ENCODE measurements at places on chromosomes 12 and 14.
A peak's percentile ranks its signal among the peaks of the same experiment; 100 is the strongest.

DNA sequence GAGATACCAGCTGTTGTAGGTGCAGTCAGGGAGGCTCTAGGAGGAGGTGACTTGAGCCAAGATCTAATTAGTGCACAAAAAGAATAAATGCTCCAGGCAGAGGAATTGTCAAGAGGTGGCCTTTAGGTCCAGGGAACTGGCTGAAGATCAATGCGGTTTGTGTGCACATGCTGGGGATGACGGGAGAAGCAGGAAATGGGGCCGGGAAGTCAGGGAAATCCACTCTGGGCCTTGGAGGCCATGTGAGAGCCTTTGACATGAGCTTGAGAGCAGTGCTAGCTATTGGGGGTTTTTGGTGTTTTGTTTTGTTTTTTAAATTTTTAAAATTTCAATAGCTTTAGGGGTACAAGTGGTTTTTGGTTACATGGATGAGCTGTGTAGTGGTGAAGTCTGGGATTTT lies 67.4 kb downstream of the MVK start:
- DNase-seq = no peak

DNA sequence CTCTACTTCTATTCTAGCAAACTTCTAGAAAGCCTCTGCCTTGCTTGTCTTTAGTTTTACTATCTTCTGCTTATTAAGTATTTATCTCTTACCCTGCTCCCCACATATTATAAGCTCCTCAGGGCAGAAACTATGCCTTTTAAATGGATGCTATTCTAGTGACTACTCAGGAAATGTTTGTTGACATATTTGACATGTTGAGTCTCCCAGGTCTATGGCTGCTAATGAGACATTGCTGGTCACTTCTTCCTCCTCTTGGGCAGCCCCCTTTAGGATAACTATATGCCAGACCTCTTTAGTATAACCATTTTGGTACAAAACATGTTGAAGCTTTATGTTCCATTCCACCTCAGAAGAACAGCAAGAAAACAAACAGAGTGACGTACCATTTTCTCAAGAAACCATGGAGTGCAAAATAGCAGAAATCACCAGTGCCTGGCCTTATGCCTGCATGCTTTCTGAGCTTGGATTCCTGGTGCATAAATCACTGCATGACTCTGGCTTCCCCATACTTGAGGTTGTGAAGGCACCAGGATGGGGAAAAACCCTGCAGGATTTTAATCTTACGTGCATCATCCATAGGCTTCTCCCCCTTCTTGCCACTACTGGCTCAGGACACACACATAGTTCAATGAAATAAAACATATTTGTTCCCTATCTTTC lies 202.6 kb downstream of the TMX1 start:
- peak; percentile 83 for DNase-seq

GRCh38 chr12:89350630-89351488 lies 1.4 kb downstream of the DUSP6 start:
- DNase-seq = no peak

- DNase-seq = peak; percentile 69
These were observed 4.1 kb downstream of the CLEC2D start for GRCh38 chr12:9673404-9674225.

DNA sequence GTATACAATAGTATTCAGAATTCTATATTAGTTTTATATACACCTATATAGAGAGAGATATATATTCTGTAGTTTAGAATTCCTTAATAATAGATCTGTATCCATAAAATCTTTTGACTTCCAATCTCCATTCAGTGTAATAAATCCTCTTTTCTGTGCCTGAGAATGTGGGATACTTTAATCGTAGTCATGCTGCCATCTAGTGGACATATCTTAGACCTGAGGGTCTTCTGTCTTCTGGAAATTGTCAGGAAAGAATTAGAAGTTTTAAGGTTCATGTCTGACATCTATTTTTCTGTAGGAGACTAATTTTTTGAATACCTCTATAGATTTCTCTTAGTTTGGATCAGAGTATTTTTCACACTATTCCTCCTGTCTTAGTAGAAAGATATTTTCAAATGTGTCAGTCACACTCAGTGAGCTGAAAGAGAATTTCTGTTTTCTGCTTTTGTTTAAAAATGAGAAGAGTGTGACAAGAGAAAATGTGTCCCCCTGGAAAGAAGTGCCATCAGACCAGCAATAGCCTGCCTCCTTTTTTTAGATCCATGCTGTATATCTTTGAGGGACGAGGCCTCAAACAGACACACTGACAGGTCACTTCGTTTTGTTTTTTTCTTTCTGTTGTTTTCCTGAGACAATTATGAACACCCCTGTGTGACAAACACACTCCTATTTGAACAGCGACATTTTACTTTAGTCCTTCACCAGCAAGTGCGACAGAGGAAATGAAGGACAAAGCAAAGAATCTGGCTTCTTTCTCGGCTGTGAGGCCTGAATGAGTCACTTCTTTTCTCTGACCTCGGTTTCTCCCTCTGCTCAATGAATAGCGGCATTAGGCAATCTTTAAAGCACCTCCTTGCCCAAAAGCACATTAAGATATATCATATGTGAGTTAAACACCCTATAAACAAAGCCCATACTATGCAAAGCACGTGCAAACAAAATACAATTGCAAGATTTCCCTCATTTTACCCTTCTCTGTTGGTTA lies 96.3 kb downstream of the GALC start:
- peak; percentile 5 for DNase-seq

- no peak for DNase-seq
These were observed 35.5 kb downstream of the CCDC60 start for GRCh38 chr12:119369907-119370546.

GRCh38 chr12:128276471-128276870 lies 9.5 kb downstream of the TMEM132C start:
- no peak for DNase-seq

GRCh38 chr14:38107216-38107631 lies 100.5 kb upstream of the SSTR1 start:
- no peak for DNase-seq

- DNase-seq = peak; percentile 11
These were observed 239.1 kb downstream of the SSPN start for GRCh38 chr12:26434299-26435068.

DNA sequence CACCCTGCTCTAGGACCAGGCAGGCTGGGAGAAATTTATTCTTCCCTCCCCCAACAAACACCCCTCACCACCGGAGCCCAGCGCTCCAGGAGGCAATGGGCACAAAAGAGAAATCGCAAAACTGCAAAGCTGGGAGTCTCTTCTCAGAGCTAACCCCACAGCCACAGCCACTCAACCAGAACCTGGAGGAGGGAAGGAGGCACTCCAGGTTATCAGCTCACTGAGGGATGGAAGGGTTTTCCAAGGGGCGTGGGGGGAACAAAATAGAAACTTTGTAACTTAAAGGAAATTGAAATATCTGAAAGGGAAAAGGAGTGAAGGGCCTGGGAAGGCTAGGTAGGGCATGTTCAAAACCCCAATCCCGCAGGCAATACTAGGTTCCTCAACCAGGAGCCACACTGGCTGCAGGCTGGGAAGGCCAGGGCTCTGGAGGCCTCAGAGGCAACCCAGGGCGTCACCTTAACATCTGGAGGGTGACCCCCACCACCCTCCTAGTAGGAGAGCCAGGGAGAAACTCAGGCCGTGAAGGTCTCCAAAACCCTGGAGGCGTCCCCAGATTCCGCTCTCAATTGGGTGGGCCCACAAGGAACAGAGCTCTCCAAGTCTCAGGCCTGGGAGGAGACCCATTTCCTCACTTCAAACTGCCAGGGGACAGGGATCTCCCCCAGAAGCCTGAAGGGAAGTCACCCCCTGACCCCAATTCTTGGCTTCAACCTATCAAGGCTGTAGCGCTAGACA lies 3.2 kb downstream of the KDM2B start:
- DNase-seq = no peak

GRCh38 chr14:75445963-75446362 lies 18.1 kb downstream of the JDP2 start:
- DNase-seq = no peak

GRCh38 chr14:71371711-71372396 lies 464.6 kb downstream of the PCNX1 start:
- DNase-seq = no peak

GRCh38 chr14:101963656-101964296 lies 597 bp upstream of the DYNC1H1 start:
- DNase-seq = no peak

GRCh38 chr12:91356405-91356804 lies 173.8 kb upstream of the DCN start:
- DNase-seq = no peak

DNA sequence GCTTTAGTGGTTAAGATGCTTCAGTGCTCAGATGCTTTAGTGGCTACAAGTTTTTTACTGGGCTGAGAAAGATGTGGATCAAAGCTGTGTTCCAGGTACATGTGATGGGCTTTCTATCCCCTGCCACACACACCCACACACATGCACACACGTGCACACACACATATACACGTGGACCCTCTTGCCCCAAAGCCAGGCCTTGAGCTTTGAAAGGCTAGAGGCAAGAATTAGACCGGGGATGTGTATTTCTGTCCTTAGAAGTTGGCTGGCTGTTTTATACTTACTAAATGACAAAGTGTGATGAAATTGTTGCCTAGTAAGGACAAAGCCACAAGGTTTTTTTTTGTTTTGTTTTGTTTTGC lies 376.5 kb downstream of the C12orf75 start:
- DNase-seq = no peak

- no peak for DNase-seq
These were observed 151.0 kb downstream of the EPS8 start for GRCh38 chr12:15638231-15638630.

GRCh38 chr12:105773471-105773870 lies 365.3 kb downstream of the NUAK1 start:
- DNase-seq = no peak

- DNase-seq = no peak
These were observed 392.5 kb upstream of the RGS6 start for GRCh38 chr14:71539650-71540285.

DNA sequence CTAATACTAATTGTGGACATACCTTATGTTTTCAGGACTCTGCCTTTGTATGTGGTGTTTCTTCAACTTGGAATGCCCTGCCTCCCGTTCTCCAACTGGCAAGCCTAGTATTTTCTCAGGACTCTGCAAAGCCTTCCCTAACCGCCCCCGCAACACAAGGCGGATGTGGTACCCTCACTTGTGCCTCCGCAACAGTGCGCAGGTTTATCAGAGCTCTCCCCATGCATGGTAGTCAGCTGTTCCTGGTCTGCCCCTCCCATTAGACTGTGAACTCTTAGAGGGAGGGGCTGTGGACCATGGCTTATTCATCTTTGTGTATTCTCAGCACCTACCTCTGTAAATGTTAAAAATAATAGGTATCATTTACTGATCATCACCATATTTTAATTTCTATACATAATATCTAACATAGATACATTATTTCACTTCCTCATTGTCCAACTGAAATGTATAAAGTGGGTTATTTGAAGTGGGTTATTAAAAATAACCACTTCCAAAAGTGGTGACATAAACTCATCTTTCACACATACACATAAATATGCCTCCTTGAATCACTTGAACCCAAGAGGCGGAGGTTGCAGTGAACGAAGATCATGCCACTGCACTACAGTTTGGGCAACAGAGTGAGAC lies 9.0 kb downstream of the LPAR5 start:
- no peak for DNase-seq

DNA sequence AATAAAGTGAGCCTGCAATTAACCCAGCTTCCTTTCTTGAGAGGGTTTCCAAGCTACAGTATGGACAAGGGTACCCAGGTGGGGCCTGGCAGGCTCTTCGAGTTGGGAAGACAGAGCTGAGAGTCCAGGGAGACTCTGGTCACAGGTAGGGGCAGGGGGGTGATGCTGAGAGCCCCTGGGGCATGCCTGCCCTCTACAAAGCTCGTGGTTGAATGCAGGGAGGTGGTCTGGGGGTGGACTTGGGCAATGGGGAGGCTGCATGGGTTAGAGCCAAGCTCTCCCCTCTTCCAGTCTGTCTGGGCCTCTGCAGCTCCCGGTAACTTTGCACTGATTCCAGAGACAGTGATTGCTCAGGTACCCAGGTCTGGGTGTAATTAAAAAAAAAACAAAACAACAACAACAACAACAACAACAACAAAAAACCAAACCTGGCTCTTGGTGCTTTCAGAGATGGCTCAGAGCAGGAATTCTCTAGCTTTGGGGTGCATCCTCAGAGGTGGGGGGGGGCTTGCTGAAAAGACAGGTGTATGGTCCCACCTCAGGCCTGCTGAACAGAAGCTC lies 30.8 kb upstream of the PPP2R5C start:
- DNase-seq = no peak

DNA sequence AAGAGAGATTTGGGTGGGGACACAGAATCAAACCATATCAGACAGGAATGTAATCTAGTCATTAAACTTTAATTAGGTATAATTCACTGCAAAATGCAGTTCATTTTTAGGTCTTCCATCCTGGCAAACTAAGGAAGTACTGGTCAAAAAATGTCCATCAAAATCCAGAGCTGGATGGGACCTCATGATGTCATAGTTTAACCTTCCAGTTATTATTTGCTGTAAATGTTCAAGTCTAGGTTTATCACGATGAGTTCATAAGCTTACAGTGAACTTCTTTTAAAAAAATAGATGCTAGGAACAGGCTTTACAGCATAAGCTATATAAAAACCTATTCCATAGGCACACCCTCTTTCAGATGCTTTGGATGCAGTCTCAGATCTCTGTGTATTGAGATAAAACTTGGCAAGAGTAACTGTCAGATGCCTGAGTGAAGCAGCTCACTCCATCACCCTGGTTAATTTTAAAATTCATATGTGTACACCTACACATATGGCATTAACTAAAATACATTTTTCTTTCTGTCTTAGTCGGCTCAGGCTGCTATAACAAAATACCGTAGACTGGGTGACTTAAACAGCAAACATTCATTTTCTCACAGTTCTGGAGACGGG lies 7.9 kb downstream of the SSPN start:
- no peak for DNase-seq

GRCh38 chr12:71397433-71397954 lies 42.1 kb upstream of the LGR5 start:
- DNase-seq = no peak

DNA sequence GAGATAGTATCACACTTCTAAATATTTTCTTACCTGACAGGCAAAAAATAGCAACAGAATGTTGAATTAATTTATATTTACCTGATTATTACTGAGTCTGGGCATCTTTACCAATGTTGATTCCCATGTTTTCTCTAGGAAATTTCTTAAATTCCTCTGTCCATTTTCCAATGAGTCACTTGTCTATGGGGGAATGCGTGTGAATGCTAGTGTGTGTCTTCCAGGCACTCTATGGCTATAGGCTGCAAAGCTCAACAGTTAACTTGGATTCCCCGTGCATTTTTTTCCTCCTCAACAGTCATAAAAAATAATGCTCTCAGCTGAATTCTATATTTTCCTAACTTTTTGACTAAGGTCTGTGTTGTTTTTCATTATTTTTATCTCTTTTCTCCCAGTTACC lies 1385.8 kb upstream of the FLRT2 start:
- DNase-seq = no peak

DNA sequence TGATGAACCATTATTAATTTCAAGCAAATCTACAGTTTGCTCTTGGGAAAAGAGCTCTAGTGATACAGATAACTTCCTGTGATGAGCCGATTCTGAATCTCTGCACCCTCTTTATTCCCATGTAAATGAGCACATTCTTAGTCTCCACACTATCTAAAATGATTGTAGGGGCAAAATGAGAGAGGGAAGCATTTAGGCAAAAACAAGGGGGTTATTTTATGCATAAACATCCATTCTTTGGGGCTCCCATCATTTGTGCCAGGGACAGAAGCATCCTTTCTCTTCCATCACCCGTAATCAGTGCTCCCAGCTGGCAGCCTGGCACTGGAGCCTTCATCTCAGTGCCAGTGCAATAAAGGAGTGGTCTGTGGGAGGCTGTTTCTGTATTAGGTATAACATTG lies 1.7 kb upstream of the GPD1 start:
- DNase-seq = no peak

- DNase-seq = no peak
These were observed 120.9 kb upstream of the HIF1A start for GRCh38 chr14:61574514-61574807.

GRCh38 chr14:92458136-92459029 lies 55.2 kb upstream of the RIN3 start:
- DNase-seq = no peak

Data from AG09319 (cell line).